ENCODE measurements at places on chromosomes 5 and 9. TPM values are rescaled to one million over a fixed set of nuclear protein-coding genes. Genes with fewer than 3 reads are reported as not detected.

The BDP1 gene
- total RNA-seq, result 90.7 TPM

DNA sequence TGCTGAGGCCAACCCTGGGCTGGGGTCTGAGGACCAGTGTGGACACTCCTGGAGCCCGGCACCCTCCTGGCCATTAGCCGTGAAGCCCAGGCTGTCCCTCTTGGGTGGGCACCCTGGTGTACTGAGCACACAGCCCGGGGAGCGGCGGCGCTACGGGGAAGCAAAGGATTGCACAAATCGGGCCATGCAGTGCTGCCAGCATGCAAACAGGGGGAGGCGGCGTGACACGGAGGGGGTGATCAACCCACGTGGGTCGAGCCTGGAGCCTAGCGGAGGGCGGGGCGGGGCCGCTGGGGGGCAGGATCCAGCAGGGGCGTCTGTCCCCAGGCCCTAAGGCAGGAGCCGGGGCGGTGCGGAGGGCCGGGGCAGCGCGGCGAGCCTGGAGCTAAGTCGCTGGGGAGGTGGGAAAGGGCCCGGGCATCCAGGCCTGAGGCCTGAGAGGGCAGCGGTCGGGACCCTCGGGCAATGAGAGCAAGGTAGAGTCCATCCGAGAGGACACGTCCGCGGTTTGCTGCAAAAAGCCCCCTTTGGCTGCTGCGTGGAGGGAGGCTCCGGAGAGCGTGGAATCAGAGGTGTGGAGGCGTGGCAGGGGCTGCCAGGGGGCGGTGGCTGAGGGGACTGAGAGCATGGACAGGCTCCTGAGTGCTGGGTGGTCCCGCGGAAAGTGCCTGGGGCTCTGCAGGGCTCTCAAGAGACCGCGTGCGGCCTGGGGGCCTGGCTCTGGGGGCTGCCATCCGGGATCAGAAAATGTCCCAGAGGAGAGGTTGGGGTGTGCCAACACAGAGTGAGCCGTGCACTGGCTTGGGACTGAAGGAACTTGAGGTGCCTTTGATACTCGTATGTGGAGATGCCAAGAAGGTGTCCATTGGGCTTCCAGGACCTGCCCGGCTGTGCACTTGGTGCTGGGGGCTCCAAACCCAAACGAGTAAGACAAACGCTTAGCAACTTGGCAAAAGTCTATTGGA lies 94.2 kb downstream of the BARX1 start:
- no peak for DNase-seq

- DNase-seq, result peak; percentile 91
These were observed 60.7 kb downstream of the HRH2 start for GRCh38 chr5:175718401-175719108.

- DNase-seq, result no peak
These were observed 78.2 kb downstream of the ANKRD55 start for GRCh38 chr5:56154732-56155484.

DNA sequence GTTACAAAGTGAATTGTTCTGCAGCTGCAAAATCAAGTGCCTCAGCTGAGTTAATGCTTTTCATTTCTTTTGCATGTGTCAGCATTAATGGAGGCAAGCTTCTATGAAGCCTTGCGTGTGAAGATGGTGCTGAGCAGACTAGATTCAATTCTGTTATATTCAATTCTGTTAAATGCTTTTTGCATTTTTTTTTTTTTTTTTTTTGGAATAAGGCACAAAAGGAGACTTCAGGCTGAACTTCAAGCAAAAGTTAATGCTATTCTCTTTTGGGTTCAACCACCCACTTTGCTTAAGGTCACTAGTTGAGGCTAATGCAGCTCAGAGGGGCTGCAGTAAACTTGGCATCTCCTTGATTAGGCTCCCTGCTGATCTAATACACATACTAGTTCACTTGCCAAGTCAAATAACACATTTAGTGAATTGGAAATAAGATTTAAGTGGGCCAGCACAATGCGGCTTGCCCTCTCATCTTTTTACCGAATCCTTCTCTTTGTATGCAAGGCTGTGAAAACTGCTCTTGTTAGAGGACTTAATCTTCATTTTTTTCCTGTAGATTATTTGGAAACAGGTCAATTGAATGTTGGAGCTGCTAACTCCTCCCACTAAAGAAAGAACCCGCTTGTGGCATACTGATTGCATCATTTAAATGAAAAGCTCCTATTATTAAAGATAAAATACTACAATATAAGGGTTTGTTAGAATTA lies 1020.2 kb downstream of the NR2F1-AS1 start:
- no peak for DNase-seq

- no peak for DNase-seq
These were observed 2.1 kb upstream of the FOXE1 start for GRCh38 chr9:97850746-97851445.

Data from stomach (tissue), 19 donors.